AG04450 (cell line): ENCODE measurements at places on chromosomes 12 and 14.
A peak's percentile ranks its signal among the peaks of the same experiment; 100 is the strongest.

GRCh38 chr14:33566082-33566481, 384.8 kb downstream of the EGLN3 start:
- no peak for DNase-seq

- no peak for DNase-seq
These were observed 187.1 kb upstream of the CDKN3 start for GRCh38 chr14:54209511-54210250.

GRCh38 chr14:69004731-69005431, 25.8 kb upstream of the ACTN1 start:
- DNase-seq: no peak

DNA sequence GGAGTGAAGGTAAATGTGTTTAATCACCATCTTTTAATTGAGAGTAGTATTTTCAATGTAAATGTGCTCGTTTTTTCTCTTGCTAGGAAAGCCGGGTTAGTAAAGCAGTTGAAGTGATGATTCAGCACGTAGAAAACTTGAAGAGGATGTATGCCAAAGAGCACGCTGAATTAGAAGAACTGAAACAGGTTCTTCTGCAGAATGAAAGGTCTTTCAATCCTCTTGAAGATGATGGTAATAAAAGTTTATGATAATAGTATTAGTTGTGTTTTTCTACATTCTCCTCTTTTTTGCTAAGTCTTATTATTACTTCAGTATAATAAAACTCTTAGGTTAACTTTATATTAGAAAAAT, 93.9 kb downstream of the DNAI7 start:
- no peak for DNase-seq

DNA sequence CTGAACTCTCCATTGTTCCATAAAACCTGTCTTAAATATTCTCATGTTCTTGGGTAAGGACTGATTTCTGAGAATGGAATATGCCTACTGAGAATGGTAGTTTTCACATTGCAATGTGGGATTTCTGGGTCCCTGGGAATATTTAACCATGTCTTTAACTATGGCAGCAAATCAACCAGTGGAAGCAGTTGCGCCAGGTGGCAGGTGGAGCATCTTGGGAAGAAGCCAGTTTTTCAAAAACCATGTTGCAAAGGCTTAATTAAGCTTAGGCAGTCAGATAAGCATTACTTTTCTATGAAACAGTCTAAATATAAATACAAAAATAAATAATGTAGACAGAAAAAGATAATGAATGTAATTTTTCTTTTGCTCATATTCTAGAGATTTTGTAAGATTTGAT, 448.1 kb downstream of the ADAMTS20 start:
- no peak for DNase-seq

DNA sequence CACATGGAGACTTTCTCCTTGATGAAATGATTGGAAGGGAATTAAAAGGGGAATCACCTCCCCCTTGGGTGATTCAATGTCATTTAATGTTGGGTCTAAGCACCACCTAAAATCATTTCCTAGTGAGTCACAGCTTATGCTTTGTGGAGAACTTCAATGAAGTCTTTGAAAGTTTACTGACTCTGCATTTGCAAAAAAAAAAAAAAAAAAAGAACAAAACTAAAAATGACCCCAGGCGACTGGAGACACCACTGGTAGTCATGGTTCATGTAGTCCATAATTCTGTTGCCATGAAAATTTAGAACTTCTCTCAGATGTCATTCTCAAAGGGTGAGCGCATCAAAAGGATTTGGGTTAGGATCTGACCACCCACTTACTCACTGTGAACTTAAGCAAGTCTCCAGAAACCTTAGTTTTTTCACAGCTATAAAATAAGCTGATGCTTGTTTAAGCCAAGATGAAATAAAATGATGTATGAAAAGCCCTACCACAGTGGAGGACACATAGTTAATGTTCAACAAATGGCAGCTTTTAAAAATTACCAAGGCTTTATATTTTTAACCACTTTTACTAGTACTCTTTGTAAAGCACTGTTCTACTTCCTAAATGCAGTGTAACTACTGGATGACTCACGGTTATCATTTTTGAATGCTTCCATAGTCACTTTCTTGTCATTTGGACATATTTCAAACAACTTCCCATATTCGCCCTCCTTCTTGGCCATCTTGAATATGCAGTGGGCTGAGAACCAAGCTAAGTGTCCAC, 18.1 kb upstream of the KSR2 start:
- DNase-seq: no peak

- no peak for DNase-seq
These were observed 45.4 kb downstream of the PPP4R3A start for GRCh38 chr14:91464615-91465205.

DNA sequence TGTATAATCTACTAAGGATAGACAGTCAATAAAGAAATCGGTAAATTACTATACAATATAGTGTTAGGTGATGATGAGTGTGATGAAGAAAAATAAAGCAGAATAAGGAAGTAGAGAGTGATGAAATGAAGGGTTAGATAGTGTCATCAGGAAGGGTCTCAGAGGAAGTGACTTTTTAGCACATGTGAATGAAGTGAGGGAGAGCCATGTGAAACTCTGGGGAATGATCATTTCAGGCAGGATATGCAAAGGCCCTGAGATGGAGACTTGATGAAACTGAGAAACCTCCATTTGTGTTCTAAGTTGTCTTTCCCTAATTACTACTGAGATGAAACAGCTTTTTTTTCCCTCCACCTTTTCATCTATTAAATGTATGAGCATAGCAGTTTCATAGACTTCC, 19.4 kb upstream of the GNPTAB start:
- no peak for DNase-seq

GRCh38 chr14:77478796-77479195, 19.8 kb downstream of the ISM2 start:
- no peak for DNase-seq

DNA sequence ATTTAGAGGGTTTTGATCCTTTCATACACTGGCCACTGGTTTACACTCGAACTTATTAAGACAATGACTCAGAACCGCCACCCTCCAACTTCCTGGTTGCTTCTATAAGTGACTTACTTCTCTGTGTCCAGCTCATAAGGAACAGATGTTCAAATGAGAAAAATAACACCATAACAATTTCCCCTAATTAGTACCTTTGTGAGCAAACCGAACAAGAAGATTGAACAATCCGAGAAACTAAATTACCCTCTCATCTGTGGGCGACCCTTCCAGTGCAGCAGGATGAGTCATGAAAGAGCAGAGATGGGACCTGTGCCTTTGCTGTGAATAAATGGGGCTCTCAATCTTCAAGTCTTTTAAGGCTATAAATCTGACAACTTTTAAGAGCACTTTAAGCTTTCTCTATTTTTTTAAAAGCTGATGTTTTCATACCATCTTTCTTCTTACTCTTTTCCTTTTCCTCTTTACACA, 146.8 kb upstream of the RASSF8 start:
- DNase-seq: no peak

- DNase-seq: no peak
These were observed 262.3 kb upstream of the GRIP1 start for GRCh38 chr12:66941150-66941549.

GRCh38 chr14:52949249-52949648, 1.6 kb downstream of the FERMT2 start:
- DNase-seq: no peak

GRCh38 chr14:54754116-54754622, 148.5 kb downstream of the GCH1 start:
- DNase-seq: no peak

- no peak for DNase-seq
These were observed 191.2 kb upstream of the PELI2 start for GRCh38 chr14:55927028-55927427.

DNA sequence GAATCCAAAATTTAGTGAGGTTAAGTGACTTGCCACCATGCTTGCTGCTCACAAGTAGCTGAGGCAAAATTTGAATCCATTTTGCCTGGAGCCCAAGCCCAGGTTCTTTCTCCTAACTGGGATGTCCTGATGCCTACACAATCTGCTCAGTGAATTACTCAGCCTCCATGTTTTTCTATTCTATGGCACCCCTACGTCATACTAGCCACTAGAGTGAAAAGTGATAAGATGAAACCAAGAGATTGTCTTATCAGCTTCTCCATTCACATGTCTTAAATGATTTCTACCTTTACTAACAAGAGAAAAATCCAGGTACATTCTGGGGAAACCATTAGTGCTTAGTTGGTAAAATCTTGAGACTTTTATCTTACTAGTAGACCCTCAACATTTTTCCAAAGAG, 720.1 kb downstream of the DIO2 start:
- DNase-seq: no peak

DNA sequence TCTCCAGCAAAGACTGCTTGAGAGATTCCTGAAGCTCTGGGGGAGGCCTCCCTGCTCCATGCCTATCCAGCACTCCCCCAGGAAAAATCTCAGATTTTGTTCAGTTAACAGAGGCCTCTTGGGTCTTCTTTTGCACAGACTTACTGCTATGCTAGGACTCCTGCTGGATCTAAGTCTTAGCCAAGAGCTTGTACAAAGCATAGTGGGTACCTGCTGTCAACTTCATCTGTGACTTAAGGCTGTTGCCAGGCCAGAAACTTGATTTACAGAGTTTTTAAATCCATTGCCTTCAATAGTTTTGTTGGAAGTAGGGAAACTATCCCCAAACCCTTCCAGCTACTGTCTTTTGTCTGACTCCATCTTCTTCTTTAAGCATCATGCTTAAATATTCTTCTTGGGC, 140.5 kb downstream of the SMOC1 start:
- DNase-seq: no peak

DNA sequence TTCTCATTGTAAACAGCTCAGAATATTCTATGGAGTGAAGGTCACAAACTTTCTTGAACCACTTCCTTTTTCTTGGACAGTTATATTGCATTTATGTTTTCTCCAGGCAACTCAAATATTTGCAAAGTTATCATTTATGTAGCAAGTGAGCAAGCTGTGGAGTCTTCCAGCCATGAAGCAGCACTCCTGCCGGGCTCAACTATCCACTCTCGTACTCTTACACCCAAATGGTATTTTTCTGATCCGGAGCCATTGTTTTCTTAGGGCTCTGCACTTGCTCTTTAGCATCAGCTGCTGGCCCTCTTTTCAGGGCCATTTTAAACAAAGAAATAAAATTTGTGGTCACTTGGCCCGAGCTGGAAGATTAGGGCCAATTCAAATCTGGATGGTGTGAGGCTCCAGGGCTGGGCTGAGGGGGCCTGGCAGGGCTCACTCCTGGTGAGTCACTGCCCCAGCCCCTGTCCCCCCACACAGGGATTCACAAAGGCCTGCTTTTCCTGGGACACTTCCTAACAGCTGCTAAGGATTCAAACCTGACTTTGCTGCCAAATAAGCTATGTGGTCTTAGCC, 19.7 kb downstream of the SYNE3 start:
- no peak for DNase-seq

DNA sequence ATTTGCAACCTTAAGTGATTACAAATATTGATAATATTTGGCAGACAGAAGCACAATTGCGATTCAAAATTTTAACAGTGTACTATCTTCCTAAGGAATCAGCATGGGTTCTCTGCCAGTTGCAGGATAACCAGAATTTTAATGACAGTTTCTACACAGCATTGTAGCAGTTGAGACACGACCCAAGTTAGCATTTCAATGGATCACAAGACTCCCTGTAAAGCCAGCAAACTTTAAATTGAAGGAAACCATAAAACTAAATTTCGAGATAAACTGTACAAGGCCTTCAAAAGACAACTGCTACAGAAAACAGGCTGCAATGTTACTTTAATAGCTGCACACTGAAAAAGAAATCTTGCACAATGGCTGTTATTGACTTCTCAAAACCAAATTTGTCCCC, 154.9 kb downstream of the MED13L start:
- DNase-seq: no peak

- no peak for DNase-seq
These were observed 68.6 kb upstream of the FERMT2 start for GRCh38 chr14:53019406-53019805.

DNA sequence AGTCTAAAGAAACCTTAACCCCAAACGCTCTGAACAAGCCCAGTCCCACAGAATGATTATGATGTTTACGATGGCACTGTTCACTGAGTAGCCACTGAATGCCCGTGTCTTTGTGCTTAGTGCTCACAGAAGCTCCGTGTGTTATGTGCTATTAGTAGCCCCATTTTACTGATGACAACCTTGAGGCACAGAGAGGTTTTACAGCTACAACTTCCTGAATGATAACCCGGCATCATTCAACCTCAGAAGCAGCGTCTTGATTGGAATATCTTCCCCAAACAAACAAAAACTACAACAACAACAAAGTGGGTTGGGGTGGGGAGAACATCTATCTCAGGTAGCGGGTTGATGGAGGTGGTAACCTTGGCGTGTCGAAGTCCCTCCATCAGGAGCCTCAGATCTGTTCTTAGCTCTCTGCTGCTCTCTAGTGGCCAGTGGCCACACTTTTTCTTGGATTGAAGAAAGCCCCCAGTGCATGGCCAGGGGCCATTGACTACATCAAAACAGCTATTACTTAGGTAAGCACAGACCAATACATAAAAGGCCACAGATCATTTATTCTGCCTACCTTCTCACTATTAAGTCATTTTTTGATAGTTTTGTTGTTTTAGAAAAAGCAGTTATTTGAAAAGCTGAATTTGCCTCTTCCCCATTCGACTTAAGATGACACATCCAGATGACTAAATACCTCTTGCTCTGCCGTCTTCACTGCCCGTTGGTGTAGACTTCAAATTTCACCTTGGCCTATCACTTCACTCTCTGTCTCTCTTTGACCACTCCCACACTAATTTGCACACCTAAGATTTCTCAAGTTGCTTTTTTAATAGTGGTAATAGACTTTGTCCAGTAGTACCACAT, 376.9 kb downstream of the GALC start:
- DNase-seq: peak; percentile 3
